Stimulated activated CD4-positive, alpha-beta T cell treated with anti-CD3 and anti-CD28 coated beads, Interleukin-4, amount 100 ng/mL, for 4 hours (primary cell): ENCODE measurements at places on chromosomes 2 and 18.

DNA sequence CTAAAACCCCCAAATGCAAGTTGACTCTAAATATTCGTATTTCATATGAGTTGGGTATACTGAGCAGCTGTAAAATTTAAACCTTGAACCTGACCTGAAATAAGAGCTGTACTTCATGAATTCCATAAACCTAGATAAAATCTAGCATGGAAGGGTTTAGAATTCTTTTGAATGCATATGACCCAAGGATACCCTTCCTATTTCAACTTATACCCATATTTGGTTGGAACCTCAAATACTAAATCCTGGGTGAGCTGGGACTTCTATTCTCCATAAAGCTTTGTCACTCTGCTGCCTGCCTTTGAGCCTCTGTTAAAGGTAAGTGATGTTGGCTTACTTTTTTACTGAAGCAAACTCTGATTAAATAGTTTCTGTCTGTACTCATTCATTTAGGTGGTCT is 994.6 kb downstream of the SUCLG1 start:
- no peak for DNase-seq

DNA sequence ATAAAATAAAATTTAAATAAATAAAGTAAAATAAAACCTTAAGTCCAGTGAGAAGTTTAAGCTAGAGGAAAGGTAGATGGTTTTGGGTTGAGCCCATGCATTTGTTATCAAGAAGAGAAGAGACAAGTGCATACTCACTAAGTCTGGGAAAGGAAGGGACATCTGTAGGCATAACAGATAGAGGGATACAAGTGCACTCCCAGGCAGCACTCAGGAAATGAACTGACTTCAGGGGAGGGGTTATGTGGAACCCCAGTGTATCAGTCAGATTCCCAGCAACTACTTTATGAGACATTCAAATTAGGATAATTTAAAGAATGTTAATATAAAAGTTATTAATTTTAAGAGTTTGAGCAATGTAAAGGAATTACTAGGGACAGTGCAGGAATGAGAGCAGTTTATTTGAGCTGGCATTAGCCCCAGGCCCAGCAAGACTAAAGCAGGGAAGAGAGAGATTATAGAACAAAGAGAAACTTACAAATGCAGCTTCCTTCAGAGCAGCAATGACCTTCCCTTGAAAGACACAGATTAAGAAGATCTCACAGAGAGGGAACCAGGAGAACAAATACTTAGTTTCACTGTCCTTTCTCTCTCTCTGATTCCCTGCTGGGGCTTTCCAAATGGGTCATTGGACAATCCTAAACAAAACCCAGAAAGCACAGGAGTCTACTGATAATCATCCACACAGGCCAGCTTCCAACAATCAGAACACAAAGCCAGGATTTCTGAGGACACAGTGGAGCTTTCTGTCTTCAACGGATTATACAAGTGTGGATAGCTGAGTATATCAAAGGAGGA is 109.7 kb downstream of the ERBB4 start:
- DNase-seq = no peak

GRCh38 chr2:144518748-144519596 is 947 bp downstream of the ZEB2 start:
- DNase-seq = no peak

DNA sequence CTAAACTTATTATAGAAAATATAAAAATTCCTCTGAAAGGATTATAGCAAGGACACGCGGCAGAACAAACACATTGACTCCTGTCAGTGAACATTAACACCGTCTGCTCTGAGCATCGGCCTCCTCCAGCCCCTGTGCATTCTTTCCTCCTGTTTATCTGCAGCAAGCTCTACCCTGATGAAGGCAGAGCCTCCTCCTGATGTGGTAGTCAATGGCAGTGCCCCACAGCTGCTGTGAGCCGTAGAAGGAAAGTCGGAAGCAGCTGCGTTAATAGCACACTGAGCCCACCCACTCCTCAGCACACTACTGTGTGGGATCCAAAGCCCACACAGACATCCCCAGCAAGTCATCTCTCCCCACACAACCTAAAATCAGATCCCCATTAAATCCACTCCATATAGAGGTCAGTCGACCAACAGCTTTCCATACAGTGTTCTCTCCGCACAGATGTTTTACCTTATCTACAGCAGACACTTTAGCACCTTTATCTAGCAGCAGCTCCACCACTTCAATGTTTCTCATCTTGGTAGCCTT is 41.0 kb downstream of the KIDINS220 start:
- DNase-seq = no peak

GRCh38 chr2:69168144-69168813 is 155.3 kb downstream of the ANTXR1 start:
- DNase-seq = no peak

DNA sequence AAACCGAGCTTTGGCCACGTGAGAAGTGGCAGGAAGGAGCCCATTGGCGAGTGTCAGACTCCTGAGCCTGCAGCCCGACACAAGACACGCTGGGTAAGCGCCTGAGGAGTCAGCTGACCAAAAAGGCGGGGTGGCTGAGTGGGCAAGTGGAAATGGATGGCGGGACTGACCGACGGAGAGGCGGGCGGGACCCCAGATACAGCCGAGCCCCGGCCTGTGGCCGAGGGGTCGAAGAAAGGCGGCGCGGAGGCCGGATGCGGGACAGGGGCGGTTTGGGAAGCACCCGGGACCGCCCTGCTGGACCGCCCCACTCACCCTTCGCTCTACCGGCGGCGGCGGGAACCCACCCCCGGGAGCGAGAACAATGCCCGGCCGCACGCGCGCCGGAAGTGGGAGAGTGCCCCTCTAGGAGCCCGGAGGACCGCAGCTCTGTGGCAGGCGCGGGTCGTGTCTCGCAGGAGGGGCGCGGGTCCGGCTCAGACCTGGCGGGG is 22.8 kb downstream of the ZSCAN30 start:
- peak; percentile 71 for DNase-seq

DNA sequence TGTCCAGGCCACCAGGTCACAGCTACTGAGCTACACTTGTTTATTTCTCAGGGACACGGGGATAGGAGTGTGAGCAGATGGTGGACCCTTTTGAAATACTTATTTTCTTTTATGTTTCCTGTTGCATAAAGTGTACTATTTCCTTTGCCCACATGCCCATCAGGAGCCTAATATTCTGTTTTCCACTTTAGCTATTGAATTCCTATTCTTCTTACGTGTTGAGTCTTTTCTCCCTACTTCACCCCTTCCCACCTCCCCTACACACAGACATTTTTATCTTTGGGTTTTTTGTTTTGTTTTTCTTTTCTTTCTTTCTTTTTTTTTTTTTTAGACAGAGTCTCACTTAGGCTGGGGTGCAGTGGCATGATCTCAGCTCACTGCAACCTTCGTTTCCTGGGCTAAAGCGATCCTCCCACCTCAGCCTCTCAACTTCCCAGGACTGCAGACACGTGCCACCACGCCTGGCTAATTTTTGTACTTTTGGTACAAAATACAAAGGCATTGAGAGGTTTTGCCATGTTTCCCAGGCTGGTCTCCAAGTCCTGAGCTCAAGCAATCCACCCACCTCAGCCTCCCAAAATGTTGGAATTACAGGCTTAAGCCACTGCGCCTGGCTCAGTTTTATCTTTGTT is 5.2 kb upstream of the GPR55 start:
- DNase-seq = no peak

- DNase-seq = no peak
Observed at GRCh38 chr2:219133976-219134375, 26.6 kb downstream of the NHEJ1 start.

DNA sequence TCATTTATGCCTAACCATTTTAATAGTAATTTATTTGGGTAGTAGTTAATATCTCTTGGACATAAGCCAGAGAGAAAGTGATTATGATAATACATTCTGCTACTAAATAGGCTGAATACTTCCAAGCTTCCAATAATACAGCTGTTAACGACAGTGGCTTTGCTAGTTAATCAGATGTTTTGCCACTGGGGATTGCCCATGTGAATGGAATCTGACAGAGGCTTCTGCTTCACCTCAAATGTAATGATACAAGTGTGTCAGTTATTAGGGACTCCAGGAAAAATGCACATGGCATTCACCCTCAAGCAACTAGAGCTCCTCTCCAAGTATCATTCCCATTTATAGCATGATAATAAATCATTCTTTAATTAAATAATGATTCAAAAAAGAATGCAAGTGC is 185.0 kb upstream of the TMEFF2 start:
- DNase-seq = no peak

DNA sequence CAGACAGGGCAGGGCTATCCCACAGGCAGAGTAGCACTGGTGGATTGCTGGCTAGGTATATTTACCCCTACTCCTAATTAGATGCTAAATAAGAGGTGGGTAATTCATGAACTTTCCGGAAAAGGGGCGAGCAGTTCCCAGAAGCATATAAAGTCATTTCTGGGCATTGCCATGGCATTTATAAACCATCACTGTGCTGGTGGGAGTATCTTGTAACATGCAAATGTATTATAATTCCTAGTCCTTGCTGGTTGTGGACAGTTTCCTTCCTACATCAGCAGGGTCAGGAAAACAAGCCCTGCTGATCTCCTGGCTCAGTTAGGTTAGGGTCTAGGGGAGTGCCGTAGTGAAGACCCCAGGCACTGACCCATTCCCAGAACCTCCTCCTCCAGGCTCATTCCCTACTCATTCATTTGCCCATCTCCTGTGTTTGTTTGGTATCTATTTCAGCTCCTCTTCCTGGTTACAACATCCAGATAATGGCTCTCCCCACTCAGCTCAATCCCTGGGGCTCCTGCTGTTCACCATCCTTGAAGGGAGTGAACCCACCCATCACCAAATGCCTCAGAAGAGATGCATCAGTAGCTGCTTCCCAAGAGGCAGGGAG is 282.7 kb downstream of the SRBD1 start:
- DNase-seq = no peak

GRCh38 chr2:182444170-182444569 is 17.3 kb upstream of the PDE1A start:
- no peak for DNase-seq

DNA sequence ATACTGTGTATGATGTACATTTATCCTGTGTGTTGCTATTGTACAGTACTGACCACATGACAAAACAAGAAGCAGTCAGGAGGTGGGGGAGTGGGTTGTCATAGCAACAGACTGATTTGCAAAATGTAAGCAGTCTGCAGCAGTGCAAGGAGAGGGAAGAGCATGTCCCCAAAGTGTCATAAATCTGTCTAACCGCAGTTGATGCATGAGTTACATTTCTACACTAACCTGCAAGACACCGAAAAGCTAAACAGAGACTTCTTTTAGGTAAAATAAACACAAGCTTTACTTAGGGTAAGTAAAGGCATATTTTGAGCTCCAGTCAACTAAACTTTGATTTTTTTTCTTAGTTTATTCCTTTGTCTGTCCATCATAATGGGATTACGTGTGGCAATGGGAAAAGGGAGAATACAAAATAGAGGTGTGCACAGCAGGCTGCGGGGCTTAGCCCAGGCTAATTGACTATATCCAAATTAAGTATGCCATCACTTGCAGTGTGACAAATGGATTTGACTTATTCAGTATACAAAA is 134.5 kb downstream of the MEIS1 start:
- DNase-seq = no peak

GRCh38 chr18:11279461-11279860 is 130.1 kb upstream of the PIEZO2 start:
- no peak for DNase-seq

DNA sequence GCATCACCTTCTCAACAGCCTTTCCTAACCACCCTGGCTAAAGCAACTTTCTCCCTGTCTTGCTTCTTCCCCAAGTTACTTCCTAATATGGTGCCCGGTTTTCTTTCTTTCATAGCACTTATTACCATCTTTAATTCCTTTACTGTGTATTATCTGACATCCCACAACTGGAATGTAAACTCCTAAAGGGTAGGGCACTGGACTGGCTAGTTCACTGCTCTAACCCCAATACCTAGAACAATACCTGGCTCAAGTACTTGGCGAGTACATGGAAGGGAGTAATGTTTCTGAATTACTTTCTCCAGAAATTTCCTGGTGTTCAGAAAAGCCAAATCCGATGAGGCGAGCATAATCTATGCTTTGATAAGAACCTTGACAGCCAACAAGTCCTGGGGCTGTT is 22.7 kb upstream of the RNF103 start:
- no peak for DNase-seq

DNA sequence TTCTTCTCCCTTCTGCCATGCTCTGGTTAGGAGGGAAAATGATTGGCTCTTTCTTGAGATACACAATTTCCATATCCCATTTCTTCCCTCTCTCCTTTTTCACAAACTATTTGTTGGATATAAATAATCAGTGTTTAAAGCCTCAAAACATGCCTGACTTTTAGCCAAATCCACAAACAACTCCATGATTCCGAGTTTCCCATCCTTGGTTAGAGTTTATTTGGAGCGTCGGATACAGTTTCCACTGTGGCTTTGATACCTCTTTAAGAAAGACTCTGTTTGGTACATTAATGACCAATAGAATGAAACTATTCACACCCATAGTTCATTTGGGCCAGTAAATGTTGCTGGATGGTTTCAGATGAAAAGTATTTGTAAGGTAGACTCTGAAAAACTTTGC is 5.9 kb upstream of the FHL2 start:
- no peak for DNase-seq

- no peak for DNase-seq
Observed at GRCh38 chr2:3517948-3518495, 1.3 kb downstream of the ADI1 start.

DNA sequence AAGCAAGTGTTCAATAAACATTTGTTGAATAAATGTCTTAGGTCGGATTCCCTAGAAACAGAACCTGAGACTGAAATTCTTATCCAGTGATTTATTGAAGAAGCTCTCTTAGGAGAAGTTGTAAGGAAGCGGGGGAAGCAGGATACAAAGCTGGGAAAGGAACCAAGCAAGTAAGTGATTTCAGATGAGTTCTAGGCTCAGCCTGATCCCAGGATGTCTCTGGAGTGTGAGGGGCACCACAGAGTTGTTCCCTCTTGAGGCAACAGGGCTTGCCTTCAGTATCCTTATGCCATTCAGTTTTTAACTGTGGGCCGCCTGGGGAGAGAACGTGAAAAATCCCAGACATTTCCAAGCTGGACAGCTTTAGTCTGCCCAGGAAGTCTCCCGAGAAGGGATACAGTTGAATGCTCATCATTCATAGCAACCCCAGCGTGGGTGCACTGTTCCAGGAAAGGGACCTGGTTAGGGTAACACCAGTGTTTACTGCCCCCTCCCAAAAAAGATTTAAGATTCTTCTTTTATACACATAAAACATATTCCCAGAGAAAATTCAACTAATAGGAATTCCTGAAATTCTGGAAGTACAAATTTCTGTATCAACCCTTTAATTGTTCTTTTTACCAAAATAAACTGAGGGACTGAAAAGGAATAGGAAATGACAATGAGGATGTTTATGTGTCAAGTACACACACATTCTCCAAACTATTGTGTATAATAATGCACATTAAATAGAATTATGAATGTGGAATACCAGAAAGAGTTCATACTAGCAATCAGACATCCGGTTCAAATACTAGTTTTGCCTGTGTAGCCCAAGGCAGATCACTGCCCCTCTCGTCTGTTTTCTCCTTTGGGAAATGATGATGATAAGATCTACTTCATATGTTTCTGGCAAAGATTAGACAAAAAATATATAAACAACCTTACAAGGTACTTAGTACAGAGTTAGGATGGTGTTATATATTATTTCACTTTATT is 592.1 kb upstream of the CDH2 start:
- DNase-seq = no peak

- no peak for DNase-seq
Observed at GRCh38 chr2:18441583-18441982, 118.9 kb downstream of the RDH14 start.
